ENCODE measurements at places on chromosomes 2 and 18.

DNA sequence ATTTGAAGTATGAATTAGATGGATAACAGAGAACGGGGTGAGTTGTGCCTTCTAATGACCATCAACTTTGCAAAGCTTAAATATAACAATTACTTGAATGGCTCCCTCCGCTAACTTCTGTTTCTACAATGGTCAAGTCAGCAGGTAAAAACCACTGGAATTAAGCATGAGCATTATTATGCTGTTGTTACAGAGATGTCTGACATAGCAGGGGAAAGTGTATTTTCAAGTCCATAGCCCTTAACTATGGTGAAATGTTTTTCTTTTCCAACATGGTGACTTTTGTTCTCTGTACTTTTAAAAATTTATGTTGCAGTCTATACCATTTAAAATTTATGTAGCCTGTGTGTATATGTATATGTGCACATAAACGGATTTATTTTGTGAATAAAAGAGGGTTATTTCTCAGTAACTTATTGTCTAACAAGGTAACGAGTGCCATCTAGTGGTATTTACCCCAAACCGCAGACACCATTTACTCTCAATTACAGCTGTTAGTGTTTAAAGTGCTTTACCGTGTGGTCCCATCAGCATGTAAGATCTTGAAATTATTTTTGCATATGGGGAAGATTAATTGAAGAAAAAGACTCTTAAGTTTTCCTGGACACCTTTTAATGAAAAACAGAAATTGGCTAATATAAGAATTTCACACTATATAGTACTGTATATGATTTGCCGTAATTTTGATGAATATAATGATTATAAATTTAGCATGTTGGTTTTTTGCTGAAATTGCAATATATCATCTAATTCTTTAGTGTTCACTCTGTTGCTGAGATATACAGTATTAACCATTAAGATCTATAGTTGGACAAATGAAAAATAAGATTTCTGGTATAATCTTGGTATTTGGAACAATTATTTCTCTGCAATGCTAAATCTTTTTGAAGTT, 78.2 kb downstream of the UBE2E3 start:
- no peak overlapping the region for H3K4me3 ChIP-seq
- H3K27me3 ChIP-seq, result no peaks in the 10 kb centered on the region
- H3K27ac ChIP-seq, result no peak overlapping the region
- peak; percentile 22 for DNase-seq

GRCh38 chr18:30486856-30487255, 555.7 kb downstream of the DSC3 start:
- no peak for DNase-seq
- no peaks in the 10 kb centered on the region for H3K4me1 ChIP-seq
- no peak overlapping the region for H3K4me3 ChIP-seq
- H3K27ac ChIP-seq, result no peak overlapping the region

- peaks cover 22% of the 10 kb centered on the region for H3K4me1 ChIP-seq
- no peaks in the 10 kb centered on the region for H3K36me3 ChIP-seq
- DNase-seq, result no peak
- H3K27me3 ChIP-seq, result no peaks in the 10 kb centered on the region
These were observed 3.9 kb downstream of the MAPRE2 start for GRCh38 chr18:35045121-35045520.

- H3K36me3 ChIP-seq, result no peaks in the 10 kb centered on the region
- no peak for DNase-seq
These were observed 284.5 kb downstream of the GBX2 start for GRCh38 chr2:235883675-235884074.

DNA sequence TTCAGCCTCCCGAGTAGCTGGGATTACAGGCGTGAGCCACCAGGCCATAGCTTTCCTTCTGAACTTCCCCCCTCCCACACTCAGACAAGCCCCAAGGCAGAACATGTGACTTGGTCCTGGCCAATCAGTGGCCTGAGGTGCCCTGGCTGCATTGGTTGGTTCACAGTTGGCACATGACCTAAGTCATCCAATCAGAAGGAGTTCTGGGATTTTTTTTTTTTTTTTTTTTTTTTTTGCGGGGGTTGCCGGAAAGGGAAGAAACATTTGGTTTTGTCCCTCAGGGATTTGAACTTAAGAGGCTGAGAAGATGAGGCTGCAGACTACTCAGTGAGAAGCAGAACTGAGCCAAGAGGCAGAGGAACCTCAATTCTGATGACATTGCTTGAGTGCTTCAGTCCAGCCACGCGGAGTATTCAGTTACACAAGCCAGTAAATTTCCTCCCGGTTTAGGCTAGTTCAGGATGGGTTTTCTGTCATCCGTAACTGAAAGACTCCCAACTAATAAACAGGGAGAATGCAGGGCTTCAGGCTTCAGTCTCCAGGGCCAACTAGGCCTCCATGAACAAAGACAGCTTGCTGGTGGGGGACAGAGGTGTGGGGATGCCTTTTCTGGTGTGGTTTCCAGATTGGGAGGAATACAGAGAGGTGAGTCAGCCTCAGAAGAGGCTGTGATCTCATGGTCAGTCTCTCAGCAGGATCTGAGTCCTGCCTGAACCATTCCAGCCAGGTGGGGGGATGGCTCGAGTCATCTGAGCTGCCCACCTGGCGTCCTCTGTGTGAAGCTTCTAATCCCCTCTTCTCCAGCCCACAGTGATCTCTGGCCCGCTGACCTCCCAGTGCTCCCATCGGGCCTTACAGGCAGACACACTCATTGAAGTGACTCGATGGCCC, 9.2 kb downstream of the PTMA start:
- no peaks in the 10 kb centered on the region for H3K27me3 ChIP-seq
- H3K4me1 ChIP-seq, result peaks cover 10% of the 10 kb centered on the region
- DNase-seq, result peak; percentile 76
- no peaks in the 10 kb centered on the region for H3K36me3 ChIP-seq
- H3K27ac ChIP-seq, result no peak overlapping the region

DNA sequence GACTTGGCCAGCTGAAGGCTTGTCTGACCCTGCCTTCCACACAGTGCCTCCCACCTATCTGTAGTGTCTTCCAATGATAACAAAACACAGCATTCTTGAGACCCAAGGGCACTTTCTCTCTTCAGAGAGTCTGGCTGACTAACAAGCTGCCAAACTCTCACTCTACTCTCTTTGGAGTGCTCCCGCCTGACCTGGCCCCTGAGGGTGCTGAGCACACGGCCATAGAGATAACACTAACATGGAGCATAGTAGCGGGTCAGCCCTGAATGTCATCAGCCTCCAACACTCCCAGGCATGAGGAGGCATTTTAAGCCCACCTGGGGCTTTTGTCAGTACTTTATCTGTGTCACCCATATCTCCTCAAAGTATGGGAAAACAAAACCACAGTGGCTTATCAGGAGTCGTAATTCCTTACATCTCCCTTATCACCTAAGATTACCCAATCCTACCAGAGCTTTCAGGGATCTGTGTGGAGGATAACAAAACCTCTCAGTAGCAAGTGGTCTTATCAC, 160.3 kb upstream of the TCF4 start:
- H3K36me3 ChIP-seq, result no peaks in the 10 kb centered on the region
- no peaks in the 10 kb centered on the region for H3K4me1 ChIP-seq
- H3K27ac ChIP-seq, result no peak overlapping the region
- DNase-seq, result no peak
- no peaks in the 10 kb centered on the region for H3K27me3 ChIP-seq

GRCh38 chr2:45291296-45291701, 282.0 kb upstream of the SIX2 start:
- no peaks in the 10 kb centered on the region for H3K36me3 ChIP-seq
- H3K4me1 ChIP-seq, result no peaks in the 10 kb centered on the region
- no peak overlapping the region for H3K4me3 ChIP-seq
- DNase-seq, result no peak

DNA sequence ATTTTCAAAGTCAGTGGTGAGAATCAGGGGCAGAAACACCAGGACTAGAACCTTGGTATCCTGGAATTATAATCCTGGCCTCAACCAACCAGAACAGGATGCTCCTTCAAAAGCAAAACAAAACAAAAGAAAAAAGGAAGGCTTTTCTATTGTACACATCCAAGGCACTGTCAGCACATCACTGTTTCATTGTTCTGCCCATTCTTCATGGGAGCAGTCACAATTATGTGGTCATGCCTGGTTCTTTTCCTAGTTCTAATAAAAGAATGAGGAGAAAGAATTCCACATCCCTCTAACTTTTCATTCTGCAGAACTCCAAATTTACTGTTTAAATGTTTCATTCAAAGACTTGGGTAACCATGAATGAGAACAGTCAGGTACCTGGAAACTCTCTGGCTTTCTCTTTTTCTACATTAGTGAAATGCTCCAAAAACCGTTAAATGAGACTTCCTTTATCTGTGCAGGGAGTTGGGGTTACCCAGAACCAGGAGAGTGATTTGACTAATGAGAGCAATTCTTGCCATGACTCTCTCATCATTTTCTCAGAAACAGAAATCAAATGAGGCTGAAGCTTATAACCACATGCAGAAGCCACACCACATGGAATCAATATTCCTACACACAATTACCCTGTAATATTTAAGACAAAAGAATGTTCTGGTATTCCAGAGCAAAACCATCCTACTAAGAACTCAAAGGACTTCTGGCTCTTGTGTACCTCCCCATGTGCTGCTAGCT, 110.9 kb upstream of the CCDC150 start:
- H3K27ac ChIP-seq, result no peak overlapping the region
- no peaks in the 10 kb centered on the region for H3K4me1 ChIP-seq
- no peaks in the 10 kb centered on the region for H3K36me3 ChIP-seq

- DNase-seq, result no peak
- no peak overlapping the region for H3K27ac ChIP-seq
- H3K27me3 ChIP-seq, result no peaks in the 10 kb centered on the region
- no peak overlapping the region for H3K4me3 ChIP-seq
These were observed 136.9 kb downstream of the UXS1 start for GRCh38 chr2:106057206-106057605.

- peaks cover 7% of the 10 kb centered on the region for H3K4me1 ChIP-seq
- no peak overlapping the region for H3K27ac ChIP-seq
- H3K36me3 ChIP-seq, result no peaks in the 10 kb centered on the region
These were observed 134.6 kb downstream of the CTIF start for GRCh38 chr18:48673456-48673852.

DNA sequence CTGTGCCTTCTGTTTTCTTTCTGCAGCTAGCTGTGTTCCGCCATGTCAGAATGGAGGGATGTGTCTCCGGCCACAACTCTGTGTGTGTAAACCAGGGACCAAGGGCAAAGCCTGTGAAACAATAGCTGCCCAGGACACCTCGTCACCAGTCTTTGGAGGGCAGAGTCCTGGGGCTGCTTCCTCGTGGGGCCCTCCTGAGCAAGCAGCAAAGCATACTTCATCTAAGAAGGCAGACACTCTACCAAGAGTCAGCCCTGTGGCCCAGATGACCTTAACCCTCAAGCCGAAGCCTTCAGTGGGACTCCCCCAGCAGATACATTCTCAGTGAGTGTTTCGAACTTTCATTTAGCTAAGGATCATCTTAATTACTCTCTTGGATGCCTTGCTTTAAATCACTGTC, 74.1 kb downstream of the LTBP1 start:
- H3K36me3 ChIP-seq, result no peaks in the 10 kb centered on the region
- no peaks in the 10 kb centered on the region for H3K27me3 ChIP-seq
- no peaks in the 10 kb centered on the region for H3K4me1 ChIP-seq
- H3K27ac ChIP-seq, result no peak overlapping the region
- no peak overlapping the region for H3K4me3 ChIP-seq
- DNase-seq, result no peak

DNA sequence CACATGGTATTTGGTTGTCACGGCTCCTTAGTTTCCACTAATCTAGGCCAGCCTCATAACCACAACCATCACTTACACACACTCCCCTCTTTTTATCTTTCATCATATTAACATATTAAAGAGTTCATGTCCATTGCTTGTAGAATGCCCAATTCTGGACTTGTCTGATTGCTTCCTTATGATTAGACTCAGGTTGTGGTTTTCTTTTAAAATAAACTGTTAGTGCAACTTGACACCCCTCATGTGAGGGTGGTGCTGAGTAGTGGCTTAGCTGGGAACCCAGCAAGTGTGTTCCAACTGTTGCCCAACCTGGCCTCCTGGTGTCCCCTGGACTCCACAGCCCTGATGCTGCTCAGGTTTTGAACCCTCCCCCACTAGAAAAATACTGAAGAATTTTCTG, 20.1 kb upstream of the CD207 start:
- H3K4me3 ChIP-seq, result no peak overlapping the region
- H3K36me3 ChIP-seq, result no peaks in the 10 kb centered on the region
- no peak overlapping the region for H3K27ac ChIP-seq
- H3K4me1 ChIP-seq, result no peaks in the 10 kb centered on the region

GRCh38 chr2:109345653-109346480, 216.9 kb downstream of the SH3RF3 start:
- H3K27me3 ChIP-seq, result no peaks in the 10 kb centered on the region
- peaks cover 11% of the 10 kb centered on the region for H3K4me1 ChIP-seq
- DNase-seq, result no peak
- H3K36me3 ChIP-seq, result no peaks in the 10 kb centered on the region

- peak; percentile 87 for DNase-seq
- peaks cover 14% of the 10 kb centered on the region for H3K4me1 ChIP-seq
- peak overlapping the region; percentile 33 for H3K27ac ChIP-seq
- H3K27me3 ChIP-seq, result no peaks in the 10 kb centered on the region
- H3K4me3 ChIP-seq, result no peak overlapping the region
These were observed 264.0 kb downstream of the SUCLG1 start for GRCh38 chr2:84194949-84195644.

DNA sequence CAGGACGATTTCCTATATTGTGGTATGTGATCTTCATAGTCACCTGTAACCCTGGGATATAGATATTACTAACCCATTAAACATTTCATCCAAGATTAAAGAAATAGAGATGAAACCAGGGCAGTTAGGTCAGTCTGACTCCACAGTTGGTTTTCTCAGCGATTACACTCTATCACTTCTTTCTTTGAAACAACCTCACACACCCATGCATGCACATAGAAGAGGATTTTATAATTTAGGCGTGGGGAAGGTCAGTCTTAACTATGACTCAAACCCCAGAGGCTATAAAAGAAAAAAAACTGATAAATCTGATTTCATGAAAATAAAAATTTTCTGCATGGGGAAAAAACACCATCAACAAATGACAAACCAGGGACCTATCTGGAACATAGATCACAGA, 54.2 kb downstream of the BCL2 start:
- H3K27me3 ChIP-seq, result no peaks in the 10 kb centered on the region
- H3K4me3 ChIP-seq, result no peak overlapping the region
- no peak overlapping the region for H3K27ac ChIP-seq
- DNase-seq, result no peak

DNA sequence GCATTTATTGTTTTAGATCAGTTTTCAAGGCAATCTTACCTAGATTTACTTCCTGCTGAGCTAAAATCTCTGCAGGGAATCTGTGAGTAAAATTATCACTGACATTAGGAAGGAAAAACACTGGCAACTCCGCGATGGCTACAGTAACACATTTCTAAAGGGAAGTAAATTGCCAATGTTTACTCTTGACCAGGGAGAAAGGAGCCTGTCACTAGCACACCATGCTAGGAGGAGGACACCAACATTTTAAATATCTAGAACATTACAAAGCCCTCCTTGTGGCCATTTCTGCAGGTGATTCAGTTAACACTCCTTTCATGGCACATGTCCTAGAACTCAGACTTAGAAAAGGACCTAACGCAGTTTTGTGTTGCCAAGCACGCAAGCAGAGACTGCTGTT, 58.4 kb downstream of the TCF4 start:
- H3K27ac ChIP-seq, result no peak overlapping the region

DNA sequence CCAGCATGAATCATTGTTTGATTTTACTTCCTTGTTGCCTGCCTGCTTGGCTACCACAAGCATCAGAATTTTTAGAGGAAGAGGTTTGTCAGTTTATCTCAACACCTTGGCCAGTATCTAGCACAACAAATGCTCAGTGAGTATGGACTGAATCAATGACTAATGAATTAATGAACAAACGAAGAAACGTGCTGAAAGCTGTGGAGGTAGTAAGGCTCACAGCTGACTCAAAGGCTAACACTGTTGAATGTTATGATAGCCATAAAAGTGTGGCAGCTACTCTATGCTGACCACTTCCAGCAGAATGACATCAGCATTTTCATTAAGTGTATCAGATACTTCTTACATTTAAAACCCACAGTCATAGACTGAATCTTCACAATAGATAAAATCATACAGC, 543.4 kb downstream of the IRS1 start:
- DNase-seq, result no peak
- no peaks in the 10 kb centered on the region for H3K27me3 ChIP-seq
- no peak overlapping the region for H3K27ac ChIP-seq
- no peak overlapping the region for H3K4me3 ChIP-seq

Measured in testis (tissue), 5 donors.